Thyroid gland (tissue), 4 donors: ENCODE measurements at places on chromosomes 3 and 15.

DNA sequence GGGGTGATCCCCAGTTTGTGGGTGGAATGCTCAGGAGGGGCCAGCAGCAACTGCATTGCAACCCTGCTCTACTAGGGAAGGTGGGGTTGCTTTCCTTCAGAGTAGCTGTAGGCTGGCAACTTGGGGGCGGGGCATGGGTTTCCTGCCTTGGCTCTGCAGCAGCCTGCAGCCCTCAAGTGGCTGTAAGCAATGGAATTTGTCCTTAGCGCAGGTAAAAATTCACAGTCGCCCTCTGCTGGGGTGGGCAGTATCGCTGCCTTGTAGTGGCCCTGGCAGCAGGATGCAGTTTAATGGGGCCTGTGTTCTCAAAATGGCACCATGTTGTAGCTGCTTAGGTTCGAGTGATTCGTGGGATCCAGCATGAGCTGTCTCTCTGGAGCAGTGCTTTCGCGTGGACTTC, 29.8 kb downstream of the STT3B start:
- no peaks in the 10 kb centered on the region for H3K27me3 ChIP-seq
- no peaks in the 10 kb centered on the region for H3K36me3 ChIP-seq
- H3K27ac ChIP-seq: no peak overlapping the region
- DNase-seq: no peak

DNA sequence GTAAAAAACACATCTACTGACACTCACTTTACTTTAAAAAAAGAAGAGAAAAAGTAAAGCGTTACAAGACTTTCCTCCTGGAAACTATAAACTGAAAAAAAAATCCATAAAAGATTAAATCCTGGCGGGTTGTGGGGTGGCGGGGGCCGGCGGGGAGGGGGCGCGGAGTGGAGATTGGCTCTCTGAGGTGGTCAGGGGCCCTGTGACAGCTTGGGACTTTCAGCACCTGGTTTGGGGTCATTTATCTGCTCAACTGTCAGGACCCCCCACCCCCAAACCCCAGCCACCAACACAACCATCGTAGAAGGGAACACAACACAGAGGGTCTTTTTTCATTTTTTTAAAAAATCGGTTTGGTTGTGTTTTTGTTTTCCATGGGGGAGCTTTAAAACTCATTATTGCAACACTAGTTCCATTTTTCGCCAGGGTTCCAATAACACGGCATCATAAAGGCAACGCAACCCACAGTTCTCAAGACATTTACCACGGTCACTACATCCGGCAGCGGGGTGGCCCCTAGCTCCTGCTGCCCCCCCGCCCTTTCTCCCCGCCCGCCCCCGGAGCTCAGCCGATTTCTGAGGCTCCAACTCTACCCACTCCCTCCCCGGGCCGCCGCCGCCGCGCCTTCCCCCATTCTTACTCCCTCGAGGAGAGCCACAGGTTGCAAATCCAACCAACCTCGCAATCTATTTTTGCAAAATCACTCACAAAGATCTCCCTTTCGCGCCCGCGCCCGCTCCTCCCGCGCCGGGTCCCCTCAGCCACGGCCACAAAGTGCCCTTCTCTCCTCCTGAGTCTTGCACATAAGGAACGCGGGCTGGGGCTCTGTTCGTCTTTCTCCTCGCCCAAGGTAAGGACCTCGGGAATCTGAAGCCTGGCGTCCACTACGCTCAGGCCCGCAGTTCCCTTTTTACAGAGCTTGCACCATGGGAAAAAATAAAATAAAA, 1.8 kb downstream of the BCL6 start:
- H3K27ac ChIP-seq: peak overlapping the region; percentile 100
- H3K4me3 ChIP-seq: peak overlapping the region; percentile 87
- DNase-seq: peak; percentile 83

GRCh38 chr15:71155534-71155933, 40.3 kb downstream of the THSD4 start:
- DNase-seq: no peak
- H3K27ac ChIP-seq: no peak overlapping the region
- H3K4me3 ChIP-seq: no peak overlapping the region
- H3K4me1 ChIP-seq: peaks cover 22% of the 10 kb centered on the region

DNA sequence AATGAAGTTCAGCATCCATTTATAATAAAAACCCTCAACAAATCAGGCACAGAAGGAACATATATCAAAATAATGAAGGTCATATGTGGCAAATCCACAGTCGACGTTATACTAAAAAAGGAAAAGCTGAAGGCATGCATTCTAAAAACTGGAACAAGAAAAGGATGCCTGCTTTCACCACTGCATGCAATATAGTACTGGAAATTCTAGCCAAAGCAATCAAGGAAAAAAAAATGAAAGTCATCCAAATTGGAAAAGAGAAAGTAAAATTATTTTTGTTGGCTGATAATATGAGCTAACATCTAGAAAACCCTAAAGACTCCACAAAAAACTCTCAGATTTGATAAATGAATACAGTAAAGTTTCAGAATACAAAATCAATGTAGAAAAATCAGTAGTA, 1123.2 kb downstream of the TBL1XR1 start:
- DNase-seq: no peak
- no peaks in the 10 kb centered on the region for H3K4me1 ChIP-seq
- H3K27me3 ChIP-seq: no peaks in the 10 kb centered on the region
- H3K36me3 ChIP-seq: no peaks in the 10 kb centered on the region
- no peak overlapping the region for H3K27ac ChIP-seq
